ENCODE measurements at places on chromosomes 12 and 14. TPM values are rescaled to one million over a fixed set of nuclear protein-coding genes. Genes with fewer than 3 reads are reported as not detected.

Gene RASAL1
- total RNA-seq, result not detected

Gene STRN3
- total RNA-seq, result 55.0 TPM

Gene AVPR1A
- 1.4 TPM for total RNA-seq

Gene PDE3A
- 132 TPM for total RNA-seq

Gene SPX
- total RNA-seq, result 10.0 TPM

Gene LGR5
- not detected for total RNA-seq

Data from cardiac septum (tissue), 1 donor.